ENCODE measurements at places on chromosomes 12 and 14.

- DNase-seq: peak; percentile 70
Measured at GRCh38 chr12:55745361-55746173, 2.6 kb downstream of the GDF11 start.

- no peak for DNase-seq
Measured at GRCh38 chr12:132359971-132360370, 30.6 kb upstream of the GALNT9 start.

- DNase-seq: no peak
Measured at GRCh38 chr14:104383088-104383995, 196.2 kb upstream of the C14orf180 start.

DNA sequence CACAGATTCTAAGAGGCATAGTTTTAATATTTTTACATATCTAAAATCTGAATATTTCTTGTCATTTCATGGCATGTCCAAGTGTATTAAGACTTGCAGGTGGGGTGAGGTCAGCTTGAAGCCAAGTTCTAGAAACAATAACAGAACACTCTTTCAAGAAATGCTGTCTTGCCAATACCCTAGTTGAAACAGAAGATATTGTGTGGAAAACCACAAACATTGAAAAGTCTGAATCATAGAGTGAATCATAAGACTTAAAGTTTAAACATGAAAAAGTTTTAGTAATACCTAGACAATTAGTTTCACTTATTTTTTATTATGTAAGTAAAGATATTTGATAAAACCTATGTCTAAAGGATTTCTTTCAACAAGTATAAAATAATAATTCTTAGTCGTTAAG lies 191.5 kb upstream of the CAND1 start:
- no peak for DNase-seq

GRCh38 chr14:102696332-102696731 lies 80.9 kb upstream of the TRAF3 start:
- DNase-seq: no peak

DNA sequence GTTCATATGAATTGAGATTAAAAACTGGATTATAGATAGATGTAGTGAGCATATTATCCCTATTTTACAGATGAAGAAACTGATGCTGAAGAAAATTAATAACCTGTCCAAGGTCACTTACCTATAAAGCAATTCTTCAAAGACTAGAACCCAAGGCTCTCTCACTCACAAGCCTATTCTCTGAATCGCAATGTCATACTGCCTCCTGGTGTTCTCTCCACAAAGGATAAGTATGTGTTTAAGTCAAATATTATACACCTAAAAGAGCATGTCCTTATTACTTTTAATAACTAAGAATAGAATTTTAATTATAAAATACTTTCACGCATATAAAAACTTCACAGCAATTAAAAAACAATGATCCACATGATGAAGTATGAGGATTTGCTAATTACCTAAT lies 721.3 kb upstream of the USP15 start:
- DNase-seq: no peak

DNA sequence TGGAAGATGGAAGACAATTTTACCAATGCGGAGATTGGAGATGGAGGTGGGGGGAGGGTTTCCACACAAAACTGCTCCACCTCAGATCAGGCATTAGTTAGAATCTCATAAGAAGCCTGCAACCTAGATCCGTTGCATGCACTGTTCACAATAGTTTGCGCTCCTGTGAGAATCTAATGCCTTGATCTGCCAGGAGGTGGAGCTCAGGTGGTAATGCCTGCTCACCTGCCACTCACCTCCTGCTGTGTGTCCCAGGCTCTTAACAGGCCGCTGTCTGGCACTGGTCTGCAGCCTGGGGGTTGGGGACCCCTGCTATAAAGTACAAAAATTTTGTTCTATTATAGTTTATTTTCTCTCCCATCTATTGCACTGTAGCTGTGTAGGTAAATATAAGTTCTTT lies 84.9 kb upstream of the FOXG1 start:
- DNase-seq: no peak

GRCh38 chr14:103022002-103022684 lies 35.2 kb downstream of the CDC42BPB start:
- no peak for DNase-seq

GRCh38 chr12:39272871-39273655 lies 169.9 kb downstream of the KIF21A start:
- DNase-seq: peak; percentile 21

DNA sequence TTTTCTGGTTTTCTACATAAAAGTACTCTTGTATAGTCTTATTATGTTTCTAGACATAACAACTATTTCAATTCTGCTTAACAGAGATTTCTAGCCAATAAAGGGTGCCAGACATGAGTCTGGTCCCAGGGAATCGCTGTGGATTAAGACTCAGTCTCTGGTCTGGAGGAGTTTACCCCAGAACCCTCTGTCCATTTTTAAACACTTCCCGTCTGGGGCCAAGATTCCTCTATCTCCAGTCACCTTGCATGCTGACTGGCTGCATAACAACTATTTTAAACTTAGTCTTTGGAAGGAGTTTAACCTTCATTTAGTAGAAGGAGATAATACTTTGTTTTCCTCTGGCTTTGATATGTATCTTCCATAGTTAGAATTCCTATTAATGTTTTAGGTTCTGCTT lies 163.1 kb upstream of the IFNG-AS1 start:
- no peak for DNase-seq

DNA sequence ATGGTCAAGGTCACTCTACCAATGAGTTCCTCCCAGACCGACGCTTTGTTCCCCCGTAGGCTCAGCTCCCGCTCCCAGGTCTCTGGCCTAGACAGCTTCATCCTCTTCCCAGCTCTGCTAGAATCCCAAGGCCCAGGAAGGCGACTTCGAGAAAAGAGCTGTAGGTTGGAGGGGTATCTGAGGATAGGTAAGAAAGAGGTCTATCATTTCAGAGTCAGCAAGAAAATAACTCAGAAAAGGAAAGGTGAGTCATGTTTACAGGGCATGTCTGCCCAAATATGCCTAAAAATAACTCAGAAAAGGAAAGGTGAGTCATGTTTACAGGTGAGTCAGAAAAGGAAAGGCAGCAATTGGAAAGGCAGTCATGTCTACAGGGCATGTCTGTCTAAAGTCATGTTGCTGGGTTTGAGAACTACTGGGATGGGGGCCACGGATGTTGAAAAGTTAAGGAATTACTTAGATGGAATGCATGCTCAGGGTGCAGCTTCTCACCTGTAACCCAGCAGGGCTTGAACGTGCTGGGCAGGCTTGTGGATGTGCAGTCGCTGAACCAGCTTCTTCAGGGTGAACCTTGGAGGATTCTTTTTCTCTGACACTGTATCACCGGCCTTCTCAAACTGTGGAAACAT lies 12.2 kb downstream of the TEP1 start:
- DNase-seq: no peak

- DNase-seq: no peak
Measured at GRCh38 chr12:116856729-116857128, 24.5 kb downstream of the HRK start.

DNA sequence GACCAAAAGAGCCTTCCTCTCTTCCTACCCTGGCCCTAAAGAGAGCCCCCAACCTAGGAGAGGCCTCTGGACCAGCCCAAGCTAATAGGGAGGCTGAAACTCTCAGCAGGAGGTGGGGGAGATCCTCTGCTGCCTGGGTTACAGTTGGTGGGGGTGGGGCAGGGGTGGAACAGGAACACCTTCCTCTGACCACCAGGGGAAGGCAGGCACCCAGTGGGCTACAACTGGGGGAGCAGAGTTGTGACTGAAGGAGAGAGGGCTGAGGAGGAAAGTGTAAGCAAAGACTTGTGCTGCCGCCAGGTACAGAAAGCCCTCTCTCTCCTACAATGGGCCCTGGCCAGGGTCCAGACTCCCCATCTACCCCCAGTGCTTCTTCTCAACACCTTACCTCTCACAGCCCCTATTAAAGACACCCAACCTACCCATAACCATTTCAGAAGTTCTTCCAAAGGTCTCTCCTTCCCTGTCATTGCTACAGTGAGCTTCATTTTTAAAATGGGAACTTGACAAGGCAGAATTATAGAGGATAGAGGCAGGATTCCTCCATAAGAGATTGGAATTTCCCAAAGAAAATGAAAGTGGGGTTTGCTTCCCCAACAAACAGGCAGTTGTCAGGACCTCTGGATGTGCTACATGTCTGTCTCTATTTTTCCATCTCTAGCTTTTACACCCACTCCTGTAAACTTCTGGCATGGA lies 1.4 kb downstream of the MYO1A start:
- no peak for DNase-seq

- peak; percentile 73 for DNase-seq
Measured at GRCh38 chr12:65826353-65827171, 2.3 kb downstream of the HMGA2 start.
